Left hindlimb (tissue), 1 donor: ENCODE measurements at places on chromosomes 4 and X.

- DNase-seq: no peak
Measured at GRCh38 chr4:16775411-16776154, 122.9 kb downstream of the LDB2 start.

DNA sequence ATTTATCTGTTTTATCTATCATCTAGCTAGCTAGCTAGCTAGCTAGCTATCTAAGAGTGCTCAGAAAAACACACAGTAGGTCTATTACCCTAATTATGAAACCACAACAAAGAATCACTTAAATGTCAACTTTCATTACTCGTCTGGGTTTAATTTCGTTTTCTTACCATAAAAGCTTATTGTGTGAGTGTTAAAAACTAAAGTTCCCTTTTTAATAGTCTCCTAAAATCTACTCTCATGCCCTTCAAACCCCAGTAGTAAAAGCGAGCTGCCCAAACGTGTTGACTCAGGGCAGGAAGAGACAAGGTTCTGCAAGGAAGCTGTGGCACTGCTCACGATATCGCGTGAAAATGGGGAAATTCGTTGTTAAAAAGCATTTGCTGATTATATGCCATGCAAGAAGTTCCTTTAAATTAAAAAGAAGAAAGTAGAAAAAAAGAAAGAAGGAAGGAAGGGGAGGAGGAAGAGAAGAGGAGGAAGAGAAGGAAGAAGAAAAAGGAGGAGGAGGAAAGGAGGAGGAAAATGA lies 595 bp downstream of the MBNL3 start:
- DNase-seq: no peak

DNA sequence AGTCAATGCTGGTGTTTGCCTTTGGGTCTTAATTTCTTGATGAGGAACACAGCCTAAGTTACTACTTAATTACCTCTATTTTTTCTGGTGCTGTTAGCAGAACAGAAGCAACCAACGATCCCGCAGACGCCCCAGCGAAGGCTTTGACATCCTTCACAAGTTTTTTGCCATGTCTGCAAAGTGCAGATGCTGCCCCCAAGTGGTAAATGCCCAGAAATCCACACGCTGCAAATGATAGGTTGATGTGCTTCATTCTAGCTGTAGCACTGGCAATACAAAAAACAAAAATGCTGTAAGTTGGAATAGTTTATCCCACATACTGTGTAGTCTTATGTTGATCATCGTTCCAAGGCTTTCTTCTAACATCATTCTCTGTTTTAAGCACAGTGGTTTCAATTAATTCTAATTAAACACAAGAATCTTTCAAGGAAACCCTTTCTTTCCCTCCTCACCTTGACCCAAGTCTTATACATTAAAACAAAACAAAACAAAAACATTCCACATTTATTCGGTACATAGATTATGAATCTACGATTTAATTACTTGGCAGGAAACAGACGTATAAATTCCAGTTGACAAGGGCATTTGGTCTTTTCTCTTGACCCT lies 1.2 kb downstream of the PNPLA4 start:
- DNase-seq: peak; percentile 34

DNA sequence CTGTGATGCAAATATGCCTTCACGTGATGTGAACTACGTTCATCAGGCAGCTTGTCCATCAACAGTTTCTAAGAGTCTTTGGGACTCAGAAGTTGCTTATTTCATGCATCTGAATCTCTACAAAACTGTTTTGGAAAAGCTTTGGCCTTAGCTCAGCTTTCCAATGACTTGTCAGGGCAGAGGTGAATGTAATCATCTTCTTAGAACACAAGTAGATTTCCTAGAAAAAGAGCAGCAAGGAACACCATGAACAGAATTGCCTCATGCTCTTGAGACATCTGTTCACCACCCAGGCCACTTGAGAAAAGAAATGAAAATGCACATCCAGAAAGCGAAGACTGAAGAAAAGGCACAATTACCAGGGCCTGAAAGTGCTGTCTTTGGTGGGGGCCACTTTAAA lies 105.8 kb upstream of the PDHA1 start:
- DNase-seq: no peak

GRCh38 chr4:173371292-173372192 lies 788 bp downstream of the SAP30 start:
- peak; percentile 89 for DNase-seq

GRCh38 chrX:40201329-40201885 lies 103.6 kb upstream of the BCOR start:
- DNase-seq: no peak

DNA sequence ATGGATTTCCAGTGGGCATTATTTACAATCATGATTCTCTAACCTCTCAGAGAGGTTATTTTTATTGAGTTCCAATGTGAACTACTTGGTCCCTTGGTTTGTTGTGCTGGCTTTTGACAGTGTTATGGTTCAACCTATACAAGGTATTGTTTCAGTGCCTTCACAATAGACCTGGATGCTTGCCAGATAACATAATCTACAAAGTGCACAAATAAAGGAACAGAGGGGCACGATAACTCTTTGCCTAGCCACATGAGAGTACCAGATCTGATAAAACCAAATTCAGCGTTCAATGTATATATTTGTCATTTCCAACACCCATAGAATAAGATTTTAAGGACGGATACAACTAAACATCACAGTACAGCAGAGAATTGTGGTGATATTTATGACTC lies 120.8 kb downstream of the RASL11B start:
- no peak for DNase-seq

DNA sequence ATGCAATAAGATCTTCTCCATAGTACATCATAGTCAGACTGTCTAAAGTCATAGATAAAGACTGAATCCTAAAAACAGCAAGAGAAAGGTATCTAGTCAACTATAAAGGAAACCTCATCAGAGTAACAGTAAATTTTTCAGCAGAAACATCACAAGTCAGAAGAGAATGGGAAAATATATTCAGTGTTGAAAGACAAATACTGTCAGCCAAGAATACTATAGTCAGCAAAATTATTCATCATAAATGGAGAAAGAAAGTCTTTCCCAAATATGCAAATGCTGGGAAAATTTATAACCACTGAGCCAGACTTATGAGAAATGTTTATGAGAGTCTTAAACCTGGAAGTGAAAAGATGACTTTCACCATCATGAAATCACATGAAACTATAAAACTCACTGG lies 136.7 kb downstream of the KDR start:
- DNase-seq: no peak

- no peak for DNase-seq
Measured at GRCh38 chrX:68498044-68498507, 775 bp upstream of the YIPF6 start.

DNA sequence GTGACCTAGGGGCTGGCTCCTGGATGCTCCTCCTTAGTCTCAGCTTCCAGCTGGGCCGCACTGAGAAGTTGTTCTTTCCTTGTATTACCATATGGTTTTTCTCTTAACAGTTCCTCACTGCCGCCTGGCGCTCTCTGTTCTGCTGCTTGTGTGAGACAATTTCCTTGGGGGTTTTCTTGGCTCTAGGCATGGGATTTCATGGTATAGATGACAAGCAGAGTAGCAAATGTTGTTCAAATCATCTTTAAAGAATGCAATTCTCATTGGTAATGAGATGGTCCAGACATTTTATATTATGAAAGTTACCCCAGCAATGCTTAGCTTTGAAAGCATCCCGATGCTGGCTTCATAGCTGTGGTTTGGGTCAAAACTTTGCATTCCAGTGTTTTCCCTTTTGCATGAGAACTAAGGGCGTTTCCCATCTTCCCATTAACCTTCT lies 37.6 kb downstream of the SEPTIN11 start:
- DNase-seq: peak; percentile 84

DNA sequence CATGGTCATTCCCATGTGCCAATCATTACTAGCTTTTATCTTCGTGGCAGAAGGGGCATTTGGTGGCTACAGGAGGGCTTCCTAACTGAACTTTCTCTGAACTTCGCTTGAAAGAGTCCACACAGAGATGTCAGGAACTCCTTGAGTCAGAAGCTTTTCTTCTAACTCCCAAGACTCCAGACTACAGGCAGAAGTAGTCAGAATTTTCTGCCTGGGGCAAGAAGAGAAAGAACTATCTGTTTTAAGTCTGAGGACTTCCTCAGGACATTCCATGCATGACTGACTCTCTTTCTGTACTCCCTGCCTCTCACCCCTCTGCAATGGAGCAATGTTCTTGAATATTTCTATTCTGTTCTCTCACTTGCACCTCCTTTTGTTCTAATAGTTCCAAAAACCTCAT lies 170.5 kb upstream of the TBC1D9 start:
- no peak for DNase-seq
